ENCODE measurements at places on chromosomes 6 and 20.

- DNase-seq, result no peak
These were observed 227.0 kb upstream of the PMEPA1 start for GRCh38 chr20:57936636-57937385.

GRCh38 chr6:2843138-2843740 lies 1.6 kb upstream of the SERPINB1 start:
- no peak for DNase-seq

DNA sequence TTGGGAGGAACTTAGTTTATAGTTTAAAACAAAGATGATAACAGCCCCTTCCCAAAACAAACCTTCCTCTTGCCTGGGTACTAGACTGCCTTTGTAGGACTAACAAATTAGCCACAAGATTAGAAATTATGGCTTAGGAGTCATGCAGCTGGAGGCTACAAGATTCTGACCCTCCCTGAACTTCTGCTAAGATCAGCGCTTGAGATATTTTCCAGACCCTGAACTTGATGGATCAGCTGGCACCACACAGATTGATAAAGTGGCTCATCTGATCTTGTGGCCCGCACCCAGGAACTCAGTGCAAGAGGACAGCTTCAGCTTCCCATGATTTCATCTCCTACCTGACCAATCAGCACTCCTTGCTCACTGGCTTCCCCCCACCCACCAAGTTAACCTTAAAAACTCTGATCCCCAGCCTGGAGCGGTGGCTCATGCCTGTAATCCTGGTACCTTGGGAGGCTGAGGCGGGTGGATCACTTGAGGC lies 5.9 kb upstream of the SERINC3 start:
- DNase-seq, result no peak

- no peak for DNase-seq
These were observed 22.5 kb upstream of the PRIM2 start for GRCh38 chr6:57294862-57295445.

GRCh38 chr6:92989656-92990055 lies 429.7 kb downstream of the EPHA7 start:
- no peak for DNase-seq

DNA sequence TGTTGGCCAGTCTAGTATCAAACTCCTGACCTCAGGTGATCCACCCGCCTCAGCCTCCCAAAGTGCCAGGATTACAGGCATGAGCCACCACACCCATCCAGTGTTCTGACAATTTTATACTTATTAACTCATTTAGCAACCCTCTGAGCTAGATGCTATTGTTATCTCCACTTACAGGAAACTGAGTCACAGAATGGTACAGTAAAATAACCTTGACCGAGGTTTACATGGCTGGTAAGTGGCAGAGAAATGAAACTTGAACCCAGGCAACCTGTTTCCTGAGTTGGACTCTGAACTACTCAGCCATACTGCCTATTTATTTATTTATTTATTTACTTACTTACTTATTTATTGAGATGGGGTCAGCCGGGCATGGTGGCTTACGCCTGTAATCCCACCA lies 6.6 kb upstream of the SIGLEC1 start:
- DNase-seq, result no peak

DNA sequence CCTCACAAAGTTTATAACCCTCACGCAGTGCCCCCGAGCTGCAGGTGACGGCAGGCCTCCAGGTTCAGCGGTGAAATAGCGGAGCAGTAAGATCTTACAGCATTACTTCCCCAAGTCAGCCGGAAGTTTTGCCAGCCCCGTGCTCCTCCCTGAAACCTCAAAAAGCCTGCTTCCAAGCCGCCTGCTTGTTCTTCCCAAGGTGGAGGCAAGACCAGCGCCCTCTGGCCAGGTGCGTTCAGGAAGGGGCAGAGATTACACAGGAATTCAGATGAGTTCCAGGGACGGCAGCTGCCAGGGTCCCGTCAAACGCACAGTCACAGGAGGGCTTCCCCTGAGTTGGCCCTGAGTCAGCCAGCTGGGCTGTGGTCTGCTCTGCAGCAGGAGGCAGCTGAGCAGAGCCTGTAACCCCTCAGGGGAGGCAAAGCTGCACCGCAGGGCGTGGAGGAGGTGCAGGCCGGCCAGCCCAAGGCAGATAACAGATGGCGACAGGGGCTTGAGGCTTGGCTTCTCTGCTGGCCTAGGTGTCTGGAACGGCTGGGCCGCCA lies 124.1 kb upstream of the RPS6KA2 start:
- DNase-seq, result peak; percentile 48

DNA sequence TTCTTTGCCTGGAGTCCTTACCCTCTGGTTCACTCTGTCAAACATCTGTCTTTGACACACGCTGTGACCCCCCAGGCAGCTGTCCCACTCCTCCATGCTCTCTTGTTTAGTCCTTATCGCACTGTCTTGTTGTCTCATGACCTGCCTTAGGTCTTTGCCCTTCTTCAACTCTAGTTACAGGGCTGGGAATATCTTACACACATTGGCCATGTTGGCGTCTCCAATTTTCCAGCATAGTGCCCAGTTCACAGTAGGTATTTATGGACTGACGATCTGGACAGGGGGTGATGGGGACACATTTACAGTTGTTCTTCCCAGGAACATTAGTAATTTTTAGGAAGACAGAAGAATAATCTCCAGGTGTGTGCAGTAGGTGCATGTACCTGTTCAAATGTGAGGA lies 129.7 kb upstream of the SLC22A16 start:
- DNase-seq, result no peak

- DNase-seq, result no peak
These were observed 705.6 kb downstream of the UTRN start for GRCh38 chr6:144990784-144991183.

DNA sequence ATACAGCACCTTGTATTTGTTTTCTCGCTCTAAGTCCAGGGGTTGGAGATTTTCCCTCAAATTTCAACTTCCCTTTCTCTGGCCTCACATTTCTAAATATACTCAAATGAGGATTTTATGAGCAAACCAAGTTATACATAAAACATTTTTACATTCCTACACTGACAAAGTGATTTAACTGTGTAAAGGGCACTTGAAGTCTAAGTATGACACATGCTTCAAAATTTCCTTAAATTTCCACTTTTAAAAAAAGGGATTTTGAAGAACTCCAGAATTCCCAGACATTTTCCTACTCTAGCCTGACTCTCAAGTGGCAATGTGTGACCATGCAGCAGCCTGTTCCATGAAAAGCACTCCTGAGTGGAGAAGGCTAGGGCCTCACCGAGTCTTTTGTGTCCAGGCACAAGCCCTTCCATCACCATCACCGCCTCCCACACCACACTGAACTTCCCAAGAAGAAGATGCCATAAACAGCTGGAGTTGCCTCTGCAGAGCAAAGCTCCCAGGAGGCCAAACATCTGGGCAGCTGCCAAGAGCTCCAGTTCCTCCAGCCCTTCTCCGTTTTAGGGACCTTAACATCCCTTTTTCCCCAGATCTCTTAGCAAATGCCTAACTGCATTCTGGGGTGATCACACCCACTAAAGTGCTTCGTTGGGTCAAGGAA lies 68.9 kb downstream of the NCR2 start:
- no peak for DNase-seq

DNA sequence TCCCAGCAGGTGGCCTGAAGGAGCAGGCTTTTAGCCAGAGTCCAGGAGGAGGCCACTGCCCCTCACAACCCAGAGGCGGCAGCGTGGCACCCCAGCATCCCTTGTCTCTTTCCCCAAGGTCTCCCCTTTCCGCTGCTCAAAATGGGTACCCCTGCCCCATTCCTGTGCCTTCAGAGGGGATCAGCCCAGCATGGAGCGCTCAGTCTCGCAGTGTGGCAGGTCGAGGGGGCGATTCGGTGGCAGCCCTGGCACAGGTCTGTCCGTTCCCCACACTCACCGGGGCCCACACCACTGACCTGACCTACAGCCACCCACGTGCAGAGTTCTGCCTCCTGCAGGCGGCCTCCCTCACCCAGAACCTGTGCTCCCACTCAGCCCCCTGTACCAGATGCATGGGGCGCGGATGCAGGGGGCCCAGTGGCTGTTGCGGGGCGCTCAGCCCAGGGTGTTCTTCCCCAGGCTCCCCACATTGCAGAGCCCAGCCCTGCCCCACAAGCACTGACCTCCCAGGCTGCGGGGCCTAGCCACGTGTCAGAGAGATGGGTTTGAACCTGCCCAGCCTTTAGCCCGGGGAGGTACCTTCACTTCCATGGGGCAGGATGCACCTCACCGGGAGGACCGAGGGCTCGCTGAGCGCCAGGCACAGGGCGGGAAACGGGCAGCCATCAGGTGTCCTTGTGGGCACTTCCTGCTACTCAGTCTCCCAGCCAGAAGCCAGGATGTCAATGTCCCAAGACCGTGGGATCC lies 41.8 kb downstream of the DSTN start:
- no peak for DNase-seq

DNA sequence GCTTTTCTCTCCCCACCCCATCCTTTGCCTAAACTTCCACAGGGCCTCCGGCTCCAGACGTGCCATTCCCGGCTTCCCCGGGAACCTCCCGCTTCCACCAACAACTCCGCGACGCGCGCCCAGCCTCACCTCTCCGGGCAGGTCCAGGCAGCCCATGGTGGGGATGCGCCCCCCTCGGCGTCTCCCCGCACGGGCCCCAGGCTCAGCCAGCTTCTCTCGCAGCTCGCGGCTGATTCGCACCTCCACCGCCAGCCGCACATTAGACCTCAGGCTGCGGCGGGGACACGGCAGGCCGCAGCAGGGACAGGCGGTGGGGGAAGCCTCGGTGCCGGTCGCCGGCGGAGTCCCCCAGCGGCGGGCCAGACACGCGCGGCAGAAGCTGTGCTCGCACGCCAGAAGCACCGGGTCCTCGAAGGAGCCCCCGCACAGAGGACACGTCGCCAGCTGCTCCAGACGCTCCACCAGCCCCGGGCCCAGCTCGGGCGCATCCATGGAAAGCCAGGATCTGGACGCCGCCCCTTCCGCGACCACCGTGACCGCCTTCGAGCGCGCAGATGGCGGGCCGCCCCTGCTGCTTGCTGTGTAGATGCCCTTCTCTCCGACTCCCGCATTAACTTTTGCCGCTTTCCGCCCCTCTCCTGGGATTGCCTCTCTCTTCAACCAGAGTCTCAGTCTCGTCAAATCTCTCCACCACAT lies at the start of gene RNF39:
RNF39 (minus strand) TSS at position 676 of the 696 bp plus-strand sequence; CDS start at position 492, 184 bp downstream.
- no peak for DNase-seq

GRCh38 chr6:19865178-19865577 lies 28.0 kb downstream of the ID4 start:
- no peak for DNase-seq

GRCh38 chr6:158648682-158649131 lies 1.1 kb upstream of the SYTL3 start:
- peak; percentile 60 for DNase-seq

GRCh38 chr6:4460586-4461475 lies 315.4 kb upstream of the CDYL start:
- DNase-seq, result no peak

GRCh38 chr6:151690768-151691562 lies 116.5 kb upstream of the ESR1 start:
- peak; percentile 81 for DNase-seq

DNA sequence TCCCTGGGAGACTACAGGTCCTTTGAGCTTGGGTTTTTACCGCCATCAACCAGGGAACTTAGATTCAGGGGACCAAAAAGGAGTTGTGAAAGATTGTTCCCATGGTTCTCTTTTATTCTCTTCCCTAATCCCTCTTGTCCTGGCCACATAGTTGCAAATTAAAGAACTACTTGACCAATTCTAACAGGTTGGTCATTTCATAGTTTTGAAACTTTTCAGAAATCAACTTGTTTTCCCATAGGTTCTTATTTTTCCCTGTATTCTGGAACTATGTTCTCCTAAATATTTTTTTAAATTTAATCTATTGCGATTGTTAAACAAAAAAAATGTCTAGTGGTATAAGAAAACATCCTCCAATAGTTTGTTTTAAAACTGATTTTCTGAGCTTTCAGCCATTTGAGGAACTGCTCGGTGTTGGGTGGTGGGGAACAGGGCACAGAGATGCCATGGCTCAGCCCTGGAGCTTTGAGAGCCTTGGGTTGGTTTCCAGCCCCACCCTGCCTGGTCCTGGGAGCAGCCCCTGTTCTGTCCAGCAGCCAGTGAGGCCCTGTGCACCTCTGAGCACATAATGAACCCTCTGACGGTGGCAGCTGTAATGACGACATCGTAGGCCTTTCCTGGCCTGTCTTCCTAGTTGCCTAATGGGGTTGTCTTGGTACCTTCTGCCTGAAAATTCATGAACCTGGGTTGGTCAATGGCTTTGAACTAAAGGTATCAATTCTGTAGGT lies 53.5 kb downstream of the TBC1D7 start:
- DNase-seq, result no peak

DNA sequence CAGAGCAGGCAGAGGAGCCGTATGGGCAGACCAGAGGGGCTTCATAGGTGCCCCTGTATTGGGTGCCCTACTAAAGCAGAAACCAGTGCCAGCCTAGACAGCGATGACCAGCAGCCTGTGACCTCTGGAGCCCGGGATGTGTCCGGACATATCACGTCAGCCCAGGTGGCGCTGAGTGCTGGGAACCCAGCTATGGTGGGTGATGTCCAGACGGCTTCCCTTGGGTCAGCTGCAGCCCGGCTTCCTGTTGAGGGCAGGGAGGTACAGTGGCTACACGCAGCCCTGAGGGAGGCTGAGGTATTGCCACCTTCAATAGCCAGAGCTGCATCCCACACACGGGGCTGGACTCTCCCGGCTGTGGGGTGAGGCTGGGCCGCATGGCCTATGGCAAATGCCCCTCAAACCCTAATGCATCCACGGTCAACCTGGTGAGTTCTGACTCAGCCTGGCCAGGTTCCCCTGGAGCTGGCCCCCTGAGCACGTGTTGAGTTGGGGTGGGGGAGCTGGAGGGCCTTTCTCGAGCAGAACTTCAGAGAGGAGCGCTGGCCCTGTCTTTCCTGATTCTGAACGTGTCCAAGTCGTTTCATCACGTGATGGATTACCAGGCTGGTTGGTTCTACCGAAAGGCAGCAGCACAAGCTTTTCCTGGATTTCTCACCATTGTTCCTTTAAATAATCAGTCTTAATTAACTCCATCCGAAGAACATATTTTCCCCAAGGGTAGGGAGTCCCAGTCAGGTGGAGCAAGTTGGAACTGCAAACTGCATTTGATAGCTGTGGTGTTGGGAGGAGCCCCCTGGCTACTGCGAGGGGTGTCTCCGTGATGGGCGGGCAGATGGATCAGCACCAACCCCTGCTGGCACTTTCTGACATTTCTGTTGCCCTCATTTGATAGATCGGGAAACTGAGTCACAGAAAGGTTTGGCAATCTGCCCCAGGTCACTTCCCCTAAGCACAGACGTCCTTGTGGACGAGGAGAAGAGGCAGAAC lies 7.1 kb upstream of the MYT1 start:
- no peak for DNase-seq

DNA sequence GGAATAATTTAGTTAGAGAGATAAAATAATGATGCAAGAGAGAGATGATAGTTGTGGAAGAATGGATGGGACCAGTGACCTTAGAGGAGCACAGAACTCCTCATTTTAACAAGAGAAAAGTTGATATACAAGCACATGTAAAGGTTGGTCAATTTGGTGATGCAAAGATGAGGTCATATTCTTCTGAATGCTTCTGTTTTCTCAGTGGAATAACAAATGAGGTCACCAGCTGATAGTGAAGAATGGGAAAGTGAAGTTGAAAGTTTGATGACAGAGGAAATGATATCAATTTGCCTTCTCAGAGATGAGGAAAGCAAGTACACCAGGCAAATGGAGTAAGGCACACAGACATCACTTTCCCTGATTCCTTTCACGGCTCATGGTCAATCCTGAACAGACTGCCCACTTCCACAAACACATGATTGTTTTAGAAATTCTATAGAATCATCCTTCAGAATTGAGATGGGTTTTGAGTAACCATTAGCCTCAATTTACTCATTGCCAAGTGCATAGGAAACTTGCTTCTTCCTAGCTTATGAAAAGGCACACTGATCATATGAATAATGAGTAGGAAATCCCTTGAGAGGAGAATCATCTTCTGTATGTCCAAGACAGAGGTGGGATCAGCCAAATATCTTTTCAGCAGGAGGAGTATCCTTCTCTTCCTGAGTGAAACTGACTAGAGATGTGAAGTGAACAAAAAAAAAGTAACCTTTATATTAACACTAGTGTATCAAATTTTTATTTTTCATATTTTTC lies 82.4 kb upstream of the TCF21 start:
- peak; percentile 29 for DNase-seq
